ENCODE measurements at places on chromosomes 16 and 17.

- DNase-seq: no peak
These were observed 12.9 kb downstream of the VASN start for GRCh38 chr16:4384509-4384942.

GRCh38 chr16:84741340-84741830, 41.6 kb downstream of the USP10 start:
- no peak for DNase-seq

DNA sequence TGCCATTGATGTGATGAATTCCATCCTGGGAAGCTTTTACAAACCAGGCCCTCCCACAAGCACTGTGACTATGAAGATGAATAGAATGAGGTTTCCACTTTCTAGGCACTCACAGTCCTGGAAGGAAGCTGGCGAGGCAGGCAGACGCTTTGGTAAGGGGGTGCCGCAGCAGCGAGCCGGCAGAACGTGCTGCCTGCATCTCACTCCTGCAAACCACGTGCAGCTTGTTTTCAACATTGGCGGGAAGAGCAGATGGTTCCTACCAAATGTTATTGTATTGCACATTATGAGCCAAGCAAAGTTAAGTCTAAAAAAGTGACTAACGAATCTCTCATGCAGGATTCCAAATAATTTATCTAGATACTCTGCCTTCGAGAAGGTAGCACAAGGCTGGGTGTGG, 3.7 kb upstream of the DNAI2 start:
- DNase-seq: no peak

- peak; percentile 70 for DNase-seq
These were observed 847 bp upstream of the PSMC3IP start for GRCh38 chr17:42578282-42578869.

- DNase-seq: no peak
These were observed 10.7 kb downstream of the CACNG1 start for GRCh38 chr17:67055041-67055443.

DNA sequence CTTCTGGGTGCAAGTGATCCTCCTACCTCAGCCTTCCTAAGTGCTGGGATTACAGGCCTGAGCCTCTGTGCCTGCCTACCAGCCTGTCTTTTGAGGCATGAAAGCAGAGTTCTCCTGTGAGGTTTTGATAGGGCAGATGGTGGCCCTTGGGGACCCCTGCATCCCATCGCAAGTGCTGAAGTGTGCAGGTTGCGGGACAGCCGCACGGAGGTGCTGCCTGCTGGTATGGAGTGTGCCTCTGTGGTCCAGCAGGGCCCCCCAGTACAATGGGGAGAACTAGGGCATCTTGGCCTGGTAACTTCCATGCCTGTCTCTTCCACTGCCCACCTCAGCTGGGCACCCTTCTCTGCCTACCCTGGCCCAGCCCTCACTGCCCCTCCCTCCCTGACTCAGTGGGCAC, 9.9 kb upstream of the NDRG4 start:
- no peak for DNase-seq

DNA sequence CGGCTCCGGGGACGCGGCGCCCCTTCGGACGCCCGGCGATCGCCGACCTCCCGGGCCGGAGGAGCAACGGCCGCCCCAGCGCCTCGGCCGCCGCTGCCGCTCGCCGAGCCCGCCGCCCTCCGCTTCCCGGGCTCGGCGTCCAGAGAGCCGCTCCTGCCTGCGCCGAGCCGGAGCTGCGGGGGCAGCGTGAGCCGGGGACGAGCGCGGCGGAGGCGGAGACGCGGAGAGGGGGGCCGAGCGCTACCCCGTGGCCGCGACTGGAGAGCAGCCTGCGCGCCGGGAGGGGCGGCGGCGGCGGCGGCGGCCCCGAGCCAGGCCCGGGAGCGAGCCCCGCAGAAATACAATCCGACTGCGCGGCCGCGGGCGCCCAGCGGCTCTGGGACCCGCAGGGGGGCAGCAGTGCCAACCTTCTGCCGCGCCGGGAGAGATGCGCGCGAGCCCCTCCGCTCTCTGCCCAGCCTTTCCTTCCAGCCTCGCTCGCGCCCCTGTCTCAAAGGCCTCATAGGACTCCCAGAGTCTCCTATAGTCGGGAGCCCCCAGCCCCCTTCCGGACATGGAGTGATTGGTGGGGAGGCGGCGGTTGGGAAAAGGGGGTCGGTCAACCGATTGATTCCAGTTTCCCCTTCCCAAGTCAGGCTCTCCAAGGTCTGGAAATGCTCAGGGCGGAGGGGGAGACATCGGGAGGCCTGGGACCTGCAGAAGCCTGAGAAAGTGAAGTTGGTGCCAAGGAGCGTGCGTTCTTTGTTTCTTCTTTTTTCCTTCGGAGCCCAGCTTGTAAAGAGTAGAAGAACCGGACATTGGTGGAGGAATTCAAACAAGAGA, 1.0 kb upstream of the SDK2 start:
- peak; percentile 22 for DNase-seq

DNA sequence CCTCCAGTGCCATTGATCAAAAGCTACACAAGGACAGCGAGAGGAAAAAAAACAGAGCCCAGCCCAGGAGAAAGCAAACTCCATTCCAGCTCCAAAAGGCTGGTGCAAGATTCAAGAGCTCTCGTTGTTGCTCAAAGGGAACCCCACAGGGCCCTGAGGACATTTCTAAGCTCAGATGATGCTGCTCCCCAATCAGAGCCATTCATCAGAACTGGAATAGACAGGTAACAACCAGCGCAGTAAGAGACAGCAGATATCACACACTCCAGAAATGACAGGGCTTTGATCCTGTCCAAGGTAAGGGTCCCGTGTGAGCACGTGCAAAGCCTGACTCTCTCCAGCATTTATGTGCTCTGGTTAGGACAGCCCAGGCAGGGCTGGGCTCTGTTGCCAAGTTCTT, 20.1 kb downstream of the PMP22 start:
- DNase-seq: no peak

DNA sequence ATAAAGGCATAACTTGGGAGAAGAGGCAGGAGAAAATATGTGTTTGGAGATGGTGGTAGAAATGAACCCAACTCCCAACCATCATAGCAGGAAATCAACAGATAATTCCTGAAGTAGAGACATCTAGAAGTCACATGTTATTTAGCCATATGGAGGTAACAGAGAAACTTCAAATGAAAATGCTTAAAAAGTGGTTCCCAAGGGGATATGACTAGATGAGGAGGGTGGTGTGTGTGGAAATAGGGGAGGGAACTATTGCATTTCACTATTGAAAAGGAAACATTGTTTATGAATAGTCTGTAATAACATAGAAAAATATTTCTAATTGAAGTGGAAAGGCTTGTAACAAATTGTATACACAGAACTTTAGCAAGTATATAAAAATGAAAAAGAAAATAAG, 412.0 kb downstream of the SHISA9 start:
- DNase-seq: no peak

DNA sequence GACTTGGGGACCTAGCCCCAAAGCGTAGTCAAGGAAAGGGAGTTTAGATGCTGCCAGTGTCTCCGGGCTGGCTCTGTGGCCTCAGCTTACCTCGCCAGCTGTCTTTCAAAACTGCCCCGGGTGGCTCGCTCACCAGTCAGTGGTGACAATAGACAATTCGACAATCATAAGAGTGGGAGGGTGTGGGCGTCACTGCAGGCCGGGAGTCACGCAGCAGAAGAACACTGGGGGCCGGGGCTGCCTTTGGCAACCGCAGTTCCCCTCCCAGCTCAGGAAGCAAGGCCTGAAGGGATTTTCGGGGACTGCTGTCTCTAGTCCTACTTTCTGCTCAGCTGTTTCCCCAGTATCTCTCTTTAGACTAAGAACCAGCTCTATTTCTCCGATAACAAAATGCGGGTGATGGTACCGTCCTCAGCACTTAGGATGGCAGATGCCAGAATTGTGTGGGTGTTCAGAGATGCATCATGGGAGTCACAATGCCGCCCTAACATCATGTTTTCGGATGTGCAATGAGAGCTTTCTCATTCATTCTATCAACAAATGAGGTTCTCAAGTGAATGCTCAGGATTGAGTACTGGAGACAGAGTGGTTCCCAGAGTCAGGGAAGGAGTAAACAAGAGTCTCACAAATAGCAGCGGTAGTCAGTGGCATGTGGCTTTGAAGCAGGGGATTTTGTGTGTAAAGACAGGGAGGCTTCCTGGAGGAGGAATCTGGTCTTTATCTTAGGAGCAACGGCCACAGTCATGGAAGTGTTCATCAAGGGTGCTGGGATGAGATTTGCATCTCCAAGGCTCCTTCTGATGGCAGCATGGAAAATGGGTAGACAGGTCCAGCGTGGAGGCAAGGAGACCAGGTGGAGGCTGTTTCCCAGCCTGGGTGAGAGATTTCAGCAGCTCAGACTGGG, 93.1 kb downstream of the ZDHHC7 start:
- no peak for DNase-seq

- DNase-seq: no peak
These were observed 3.9 kb upstream of the BEAN1 start for GRCh38 chr16:66423177-66423576.

GRCh38 chr17:48064638-48065037, 16.5 kb downstream of the NFE2L1 start:
- no peak for DNase-seq

DNA sequence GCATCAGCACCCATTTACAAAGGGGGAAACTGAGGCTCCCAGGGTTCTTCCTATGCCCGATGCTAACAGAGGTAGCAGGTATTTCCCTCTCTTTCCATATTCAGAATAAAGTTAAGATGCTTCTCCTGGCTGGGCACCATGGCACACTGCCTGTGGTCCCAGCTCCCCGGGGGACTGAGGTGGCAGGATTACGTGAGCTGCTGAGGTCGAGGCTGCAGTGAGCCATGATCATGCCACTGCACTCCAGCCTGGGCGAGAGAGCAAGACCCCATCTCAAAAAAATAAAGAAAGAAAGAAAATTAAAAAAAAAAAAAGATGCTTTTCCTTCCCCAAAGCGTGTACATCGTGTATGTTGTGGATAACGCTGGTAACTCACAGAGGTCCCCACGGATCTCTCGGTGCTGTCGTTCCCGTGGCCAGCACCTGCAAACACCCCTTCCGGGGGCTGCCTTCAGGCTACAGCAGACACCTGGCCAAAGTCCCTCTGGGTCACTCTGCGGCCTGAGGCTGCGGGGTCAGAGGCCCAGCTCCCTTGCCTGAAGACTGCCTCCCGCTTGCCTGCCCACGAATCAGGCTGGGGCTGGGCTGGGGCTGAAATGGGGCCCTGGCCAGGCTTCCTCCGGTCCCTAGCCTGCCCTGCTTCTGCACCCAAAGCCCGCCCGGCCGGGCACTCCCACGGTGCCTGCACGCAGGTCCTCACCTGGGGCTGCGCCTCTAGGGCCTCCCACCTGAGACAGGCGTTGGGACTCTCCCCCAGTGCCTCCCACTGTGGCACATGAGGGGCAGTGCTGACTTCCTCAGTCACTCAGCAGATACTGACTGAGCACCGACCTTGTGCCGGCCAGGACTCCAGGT, 63.1 kb downstream of the ZDHHC7 start:
- DNase-seq: no peak

- no peak for DNase-seq
These were observed 66.7 kb downstream of the RPH3AL start for GRCh38 chr17:285751-286422.

DNA sequence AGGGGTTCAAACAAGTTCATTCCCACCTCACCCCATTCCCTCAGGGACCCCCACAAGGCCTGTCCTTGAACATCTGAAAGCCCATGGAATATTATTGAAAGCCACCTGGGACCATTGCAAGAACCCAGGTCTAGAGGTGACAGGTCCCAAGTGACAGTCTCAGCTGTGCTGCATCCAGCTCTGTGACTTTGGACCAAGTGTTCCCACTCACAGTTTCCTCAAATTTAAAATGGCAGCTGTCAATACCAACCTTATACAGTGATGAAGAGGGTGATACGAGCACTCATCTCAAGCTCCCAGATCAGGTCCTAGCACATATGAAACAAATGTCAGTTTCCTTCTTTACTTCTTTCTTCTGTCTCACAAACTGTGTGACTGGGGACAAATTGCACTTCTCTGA, 9.1 kb downstream of the ERAL1 start:
- no peak for DNase-seq

DNA sequence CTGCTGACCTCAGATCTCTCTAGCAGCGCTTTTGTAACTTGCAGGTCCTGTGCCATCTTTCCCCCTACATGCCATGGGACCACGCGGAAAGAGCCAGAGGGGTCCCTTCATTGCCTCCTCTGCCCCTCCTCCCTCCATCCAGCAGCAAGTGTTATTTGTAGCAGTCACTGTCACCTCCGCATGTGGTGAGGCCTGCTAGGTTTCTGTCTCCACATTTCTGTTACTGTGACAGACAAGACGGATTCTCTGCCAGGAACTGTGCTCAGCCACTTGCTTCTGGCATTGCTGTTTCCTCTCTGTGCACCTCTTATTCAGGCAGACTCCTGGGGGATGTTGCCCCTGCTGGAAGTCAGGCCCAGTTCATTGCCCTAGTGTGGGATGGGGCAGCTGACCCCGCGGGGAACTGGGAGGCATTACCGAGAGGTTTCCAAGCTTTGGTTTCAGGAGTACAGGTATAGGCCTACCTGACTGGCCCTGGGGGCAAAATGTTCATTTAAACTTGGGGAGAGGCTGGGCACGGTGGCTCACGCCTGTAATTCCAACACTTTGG, 61.2 kb downstream of the RAB11FIP4 start:
- DNase-seq: no peak

DNA sequence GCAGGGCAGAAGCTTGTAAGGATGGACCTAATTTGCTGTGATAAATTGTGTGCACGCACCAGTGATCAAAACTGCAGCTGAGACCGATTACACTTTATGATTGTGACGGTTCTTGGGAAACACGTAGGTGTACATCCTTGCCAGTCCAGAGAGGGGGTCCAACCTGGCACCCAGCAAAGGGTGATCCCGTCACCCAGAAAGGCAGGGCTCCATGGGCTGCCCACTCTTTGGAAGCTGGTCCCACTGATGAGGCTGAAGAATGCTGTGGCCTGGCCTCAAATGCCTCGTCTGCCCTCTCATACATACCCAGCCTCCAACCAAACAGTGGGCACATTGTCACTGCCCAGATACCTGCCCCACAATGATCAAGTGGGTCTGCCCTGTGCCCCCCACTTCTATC, 132.0 kb downstream of the C16orf78 start:
- no peak for DNase-seq

DNA sequence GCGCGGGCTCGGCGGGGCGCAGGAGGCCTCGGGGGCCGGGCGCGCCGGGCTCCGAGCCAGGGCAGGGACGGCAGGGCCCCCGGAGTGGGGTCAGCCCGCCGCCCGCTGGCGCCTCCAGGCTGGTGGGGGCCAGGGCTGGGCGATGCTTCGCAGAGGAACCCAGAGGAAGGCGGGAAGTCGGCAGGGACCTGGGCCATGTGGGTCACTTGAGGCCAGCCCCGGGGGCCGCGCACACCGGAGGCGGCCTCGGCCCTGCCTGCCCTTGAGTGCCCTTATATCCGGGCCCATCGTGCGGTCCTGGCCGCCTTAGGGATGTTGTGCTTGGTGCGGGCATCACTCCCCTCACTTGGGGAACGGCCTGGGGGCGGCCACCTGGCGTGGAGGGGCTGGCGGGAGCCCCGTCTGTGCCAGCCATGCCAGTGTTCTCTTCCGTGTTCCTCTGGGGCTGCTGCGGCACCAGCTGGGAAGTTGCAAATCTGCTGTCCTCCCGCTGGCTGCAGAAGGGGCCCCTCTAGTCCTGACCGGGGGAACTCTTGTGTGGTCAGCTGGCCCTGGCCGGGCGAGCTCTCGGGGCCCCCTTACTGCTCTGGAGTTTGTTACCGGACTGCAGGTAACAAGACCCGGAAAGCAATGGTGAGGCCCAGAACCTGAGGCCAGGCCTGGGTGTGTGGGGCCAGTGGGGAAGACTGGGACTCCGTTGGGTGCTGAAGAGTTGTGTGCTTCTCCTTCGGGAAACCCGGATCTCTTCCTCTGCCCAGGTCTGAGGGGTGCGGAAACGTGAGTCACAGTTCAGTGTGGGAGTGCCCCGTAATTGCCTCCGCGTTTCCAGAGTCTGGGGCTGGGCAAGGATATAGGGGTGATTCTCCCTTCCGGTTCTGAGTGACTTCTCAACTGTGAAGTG, 849 bp downstream of the CAPN15 start:
- DNase-seq: peak; percentile 18

Measured in naive thymus-derived CD8-positive, alpha-beta T cell (primary cell).